HT1080 (cell line): ENCODE measurements at places on chromosomes 2 and 18. TPM values are rescaled to one million over a fixed set of nuclear protein-coding genes. Genes with fewer than 3 reads are reported as not detected.

Gene TXNDC2
- total RNA-seq: 0.11 TPM in 1 of 2 replicates, not detected in the other

Gene PTPRM
- total RNA-seq: 28.8 and 31.0 TPM in 2 replicates

GRCh38 chr2:204625135-204625534 is 79.9 kb downstream of the PARD3B start:
- DNase-seq: peak; percentile 16

GRCh38 chr2:888906-889566 is 61.6 kb upstream of the SNTG2 start:
- no peak for DNase-seq

Gene SERPINB5
- total RNA-seq: 35.3 and 38.0 TPM in 2 replicates

- DNase-seq: no peak
These were observed 316.6 kb upstream of the NCKAP5 start for GRCh38 chr2:133884739-133885381.

Gene UGT1A3
- total RNA-seq: not detected in 2 replicates

Gene CYP26B1
- 0.05 TPM in 1 of 2 replicates, not detected in the other for total RNA-seq

Gene DES
- not detected in 2 replicates for total RNA-seq

Gene ARHGAP25
- not detected in 2 replicates for total RNA-seq

DNA sequence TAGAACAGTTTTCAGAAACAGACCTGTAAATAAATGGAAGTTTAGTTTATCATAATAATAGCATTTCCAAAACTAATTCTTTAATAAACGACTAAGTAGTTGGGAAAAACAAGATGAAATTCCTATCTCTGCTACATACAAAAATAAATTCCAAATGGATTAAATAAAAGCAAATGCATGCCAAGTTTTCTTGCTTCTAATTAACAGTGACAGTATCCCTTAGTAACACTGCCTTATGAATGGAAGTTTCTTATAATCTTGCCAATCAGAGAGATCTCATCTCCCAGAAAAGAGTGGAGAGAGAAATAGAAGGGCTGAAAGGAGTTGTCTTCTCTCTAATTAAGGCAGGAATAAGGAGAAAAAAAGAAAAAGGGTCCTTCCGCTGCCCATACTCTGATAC is 133.9 kb downstream of the GFPT1 start:
- no peak for DNase-seq

DNA sequence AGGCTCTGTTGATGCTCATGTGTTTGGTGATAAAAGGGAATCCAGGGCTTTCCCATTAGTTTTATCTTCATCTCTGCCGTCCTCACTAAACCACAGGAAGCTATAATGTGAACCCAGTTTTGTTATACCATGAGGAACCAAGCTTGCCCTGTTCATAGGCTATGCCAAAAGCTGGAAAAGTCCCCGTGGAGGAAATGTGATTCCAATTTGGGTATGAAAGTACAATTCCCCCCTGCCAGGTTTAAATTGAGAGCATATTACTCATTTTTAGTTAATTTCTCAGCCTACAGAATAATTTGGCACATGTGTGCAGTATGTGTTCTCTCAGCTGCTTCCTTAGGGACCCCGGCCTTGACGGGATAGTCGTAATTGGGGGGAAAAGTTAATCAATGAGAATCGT is 327.4 kb downstream of the RND3 start:
- no peak for DNase-seq

DNA sequence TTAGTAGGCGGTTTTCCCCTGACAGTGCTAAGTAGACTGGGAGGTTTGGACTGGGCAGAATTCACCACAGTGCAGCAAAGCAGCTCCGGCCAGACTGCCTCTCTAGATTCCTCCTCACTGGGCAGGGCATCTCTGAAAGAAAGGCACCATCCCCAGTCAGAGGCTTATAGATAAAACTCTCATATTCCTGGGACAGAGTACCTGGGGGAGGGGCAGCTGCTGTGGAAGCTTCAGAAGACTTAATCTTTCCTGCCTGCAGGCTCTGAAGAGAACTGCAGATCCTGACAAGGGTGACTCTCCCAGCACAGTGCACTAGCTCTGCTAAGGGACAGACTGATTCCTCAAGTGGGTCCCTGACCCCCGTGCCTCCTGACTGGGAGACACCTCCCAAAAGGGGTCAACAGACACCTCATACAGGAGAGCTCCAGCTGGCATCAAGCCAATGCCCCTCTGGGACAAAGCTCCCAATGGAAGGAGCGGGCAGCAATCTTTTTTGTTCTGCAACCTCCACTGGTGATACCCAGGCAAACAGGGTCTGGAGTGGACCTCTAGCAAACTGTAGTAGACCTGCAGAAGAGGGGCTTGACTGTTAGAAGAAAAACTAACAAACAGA is 266.8 kb upstream of the CRIM1 start:
- no peak for DNase-seq

DNA sequence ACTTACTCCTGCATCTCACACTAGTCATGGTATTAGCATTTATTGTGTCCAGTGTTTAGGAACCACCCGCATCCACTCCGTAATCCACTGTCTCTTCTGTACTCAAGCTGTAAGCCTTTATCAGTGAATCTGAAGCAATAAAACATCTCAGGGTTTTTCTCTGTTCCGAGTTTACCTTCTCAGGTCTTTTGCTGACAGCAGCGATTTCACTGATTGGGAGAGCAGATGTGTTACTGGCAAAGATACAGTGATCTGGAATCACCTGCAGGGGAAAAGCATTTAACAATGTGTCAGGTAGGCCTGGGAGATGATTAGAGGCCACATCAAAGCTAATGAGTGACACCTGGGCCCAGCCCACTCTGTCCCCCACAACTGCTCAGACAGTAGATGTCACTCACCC is 24.6 kb downstream of the GAREM2 start:
- no peak for DNase-seq

Gene RALB
- 48.3 and 57.6 TPM in 2 replicates for total RNA-seq

- DNase-seq: no peak
These were observed 113.6 kb downstream of the MSH2 start for GRCh38 chr2:47516360-47517104.
